ENCODE measurements at places on chromosomes 7 and 10. TPM values are rescaled to one million over a fixed set of nuclear protein-coding genes. Genes with fewer than 3 reads are reported as not detected.

DNA sequence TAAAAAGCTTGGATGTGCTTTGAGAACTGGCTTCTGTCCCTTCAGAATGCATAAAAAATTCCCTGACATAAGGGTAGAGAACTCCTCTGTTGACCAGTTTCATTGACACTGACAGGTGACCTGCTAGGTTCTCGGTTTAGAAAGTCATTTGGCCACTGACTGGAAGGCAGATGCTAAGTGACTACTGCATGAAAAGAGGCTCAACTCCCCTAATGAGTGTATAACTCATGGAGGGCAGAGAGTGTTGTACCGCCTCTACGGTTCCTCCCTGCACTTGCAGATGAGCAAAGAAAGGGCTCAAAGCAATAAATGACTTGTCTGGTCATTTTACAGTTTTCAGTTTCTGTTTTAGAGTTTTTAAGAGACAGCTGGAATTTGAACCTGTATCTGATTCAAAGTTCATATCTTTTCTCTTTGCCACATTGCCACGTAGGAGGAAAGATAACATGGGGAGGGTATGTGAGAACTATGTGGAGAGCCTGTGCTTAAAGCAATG, 2.9 kb upstream of the FGL2 start:
- DNase-seq = no peak

DNA sequence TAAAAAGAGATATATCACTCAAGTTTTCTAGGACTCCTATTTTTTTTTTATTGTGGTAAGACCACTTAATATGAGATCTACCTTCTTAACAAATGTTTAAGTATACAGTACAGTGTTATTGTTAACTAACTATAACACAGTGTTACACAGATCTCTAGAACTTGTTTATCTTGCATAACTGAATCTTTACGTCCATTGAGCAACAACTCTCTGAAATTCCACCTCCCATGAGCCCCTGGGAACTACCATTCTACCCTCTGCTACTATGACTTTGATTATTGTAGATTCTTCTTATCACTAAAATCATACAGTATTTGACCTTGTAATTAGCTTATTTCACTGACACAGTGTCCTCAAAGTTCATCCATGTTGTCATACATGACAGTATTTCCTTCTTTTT, 22.5 kb upstream of the REEP3 start:
- DNase-seq = no peak

- DNase-seq = no peak
These were observed 461.1 kb downstream of the ZNF33B start for GRCh38 chr10:42177077-42177792.

GRCh38 chr10:44927352-44927751, 16.2 kb downstream of the TMEM72 start:
- DNase-seq = no peak

DNA sequence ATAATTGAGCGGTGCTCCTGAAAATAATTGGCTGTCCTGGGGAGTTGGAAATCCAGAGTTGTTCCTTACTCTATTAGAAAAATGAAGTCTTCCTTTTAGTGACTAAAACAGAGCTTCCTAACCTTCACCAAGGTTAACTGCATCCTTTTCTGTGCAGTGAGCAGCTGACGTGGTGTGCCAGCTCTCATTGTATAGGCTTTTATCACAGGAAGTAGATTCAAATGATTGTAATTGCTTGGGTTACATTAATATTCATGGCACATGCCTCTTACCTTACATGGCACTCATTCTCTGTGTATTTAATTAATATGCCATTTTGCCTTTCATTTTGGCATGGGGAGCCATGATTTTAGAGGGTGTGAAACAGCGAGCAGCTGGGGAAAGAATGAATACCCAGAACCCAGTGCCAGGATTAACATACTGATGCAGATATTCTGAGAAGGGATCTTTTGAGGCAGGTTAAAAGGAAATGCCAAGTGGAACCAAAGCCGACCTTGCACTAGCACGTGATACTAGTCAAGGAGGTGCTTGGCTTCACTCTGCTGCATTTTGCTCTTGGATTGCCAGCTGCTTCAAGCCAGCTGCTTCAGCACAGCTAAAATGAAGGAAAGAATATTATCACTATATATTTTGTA, 115.3 kb downstream of the ST7 start:
- DNase-seq = peak; percentile 36

- DNase-seq = no peak
These were observed 23.6 kb upstream of the ZRANB1 start for GRCh38 chr10:124918191-124918830.

Gene TLL2
- 4.4 TPM for total RNA-seq

GRCh38 chr10:369221-369683, 234.0 kb downstream of the ZMYND11 start:
- DNase-seq = no peak

GRCh38 chr10:108597657-108598319, 1325.5 kb downstream of the XPNPEP1 start:
- no peak for DNase-seq

Gene EN2
- total RNA-seq = not detected

GRCh38 chr10:102931643-102932042, 13.5 kb downstream of the CNNM2 start:
- no peak for DNase-seq

Gene CNNM1
- total RNA-seq = 1.6 TPM

- no peak for DNase-seq
These were observed 62.7 kb downstream of the DKK1 start for GRCh38 chr10:52376694-52377354.

Gene GPRIN2
- total RNA-seq = 9.3 TPM

DNA sequence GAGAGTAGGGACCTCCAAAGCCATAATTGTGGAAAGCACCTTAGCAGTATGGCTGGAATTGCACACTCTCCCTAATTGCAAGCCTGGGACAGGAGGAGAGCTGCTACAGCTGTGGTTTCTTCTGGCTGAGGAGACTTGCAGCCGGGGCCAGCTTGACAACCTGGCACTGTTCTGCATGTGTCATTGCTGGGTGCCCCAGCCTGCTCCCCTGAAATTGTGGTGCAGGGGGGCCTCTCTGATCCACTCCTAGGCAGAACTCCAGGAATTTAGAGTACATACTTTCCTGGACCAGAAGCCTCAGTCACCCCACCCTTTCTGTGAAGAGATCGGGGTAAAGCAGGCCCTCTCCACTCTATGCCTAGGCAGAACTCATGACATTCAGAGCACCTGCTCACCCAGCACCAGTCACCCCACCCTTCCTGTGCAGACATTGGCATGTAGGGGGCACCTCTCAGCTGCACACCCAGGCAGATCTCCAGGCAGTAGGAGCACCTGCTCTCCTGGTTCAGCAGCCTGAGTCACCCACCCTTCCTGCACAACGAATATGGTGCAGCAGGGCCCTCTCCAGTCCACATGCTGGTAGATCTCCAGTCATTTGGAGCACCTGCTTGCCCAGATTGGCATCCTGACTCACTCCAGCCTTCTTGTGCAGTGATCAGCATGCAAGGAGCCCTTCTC, 34.4 kb upstream of the DYNC1I1 start:
- no peak for DNase-seq

- no peak for DNase-seq
These were observed 52.9 kb upstream of the IGFBP3 start for GRCh38 chr7:45973725-45974532.

DNA sequence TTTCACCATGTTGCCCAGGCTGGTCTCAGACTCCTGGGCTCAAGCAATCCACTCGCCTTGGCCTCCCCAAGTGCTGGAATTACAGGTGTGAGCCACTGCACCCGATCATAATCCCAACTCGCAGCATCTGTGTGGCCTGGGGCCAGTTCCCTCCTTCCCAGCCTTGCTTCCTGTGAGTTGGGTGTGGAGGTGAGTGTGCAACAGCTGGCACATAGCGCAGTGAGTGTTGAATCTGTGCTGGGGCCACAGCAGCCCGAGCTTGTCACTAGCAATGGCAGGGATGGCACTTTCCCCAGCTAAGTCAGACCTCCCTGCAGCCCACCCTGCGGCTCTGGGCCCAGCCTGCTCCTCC, 12.2 kb downstream of the TMEM184A start:
- DNase-seq = no peak

DNA sequence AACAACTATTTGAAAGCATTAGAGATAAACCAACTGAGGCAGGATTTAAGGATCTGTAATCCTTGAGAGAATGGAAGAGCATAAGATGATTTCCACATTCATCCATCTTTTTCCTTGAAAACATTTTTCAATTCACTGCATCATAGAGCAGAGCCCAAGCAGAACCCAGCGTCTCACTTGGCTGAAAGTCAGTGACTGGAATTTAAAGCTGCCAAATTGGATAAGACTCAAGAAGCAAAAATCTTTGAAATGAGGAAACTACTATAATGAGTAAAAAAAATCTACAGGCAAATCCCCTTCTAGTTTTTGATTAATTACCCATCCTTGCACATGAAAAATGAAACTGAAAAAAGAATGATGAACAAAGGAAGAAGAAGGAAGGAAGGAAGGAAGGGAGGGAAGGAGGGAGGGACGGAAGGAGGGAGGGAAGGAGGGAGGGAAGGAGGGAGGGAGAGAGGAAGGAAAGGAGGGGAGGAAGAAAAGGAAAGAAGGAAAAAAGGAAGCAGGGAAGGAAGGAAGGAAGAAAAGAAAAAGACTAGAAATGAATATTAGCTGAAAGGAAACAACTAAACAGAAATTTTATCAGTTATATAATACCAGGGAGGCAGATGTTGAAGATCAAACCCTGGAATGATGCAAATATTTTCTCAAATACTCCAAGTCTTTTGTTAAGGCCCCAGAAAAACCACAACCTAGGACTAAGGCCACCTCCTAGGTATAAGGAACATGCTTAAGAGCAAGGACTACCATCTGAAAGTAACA, 336.3 kb upstream of the MAGI2 start:
- no peak for DNase-seq

GRCh38 chr7:157235357-157236333, 96.9 kb downstream of the UBE3C start:
- no peak for DNase-seq

DNA sequence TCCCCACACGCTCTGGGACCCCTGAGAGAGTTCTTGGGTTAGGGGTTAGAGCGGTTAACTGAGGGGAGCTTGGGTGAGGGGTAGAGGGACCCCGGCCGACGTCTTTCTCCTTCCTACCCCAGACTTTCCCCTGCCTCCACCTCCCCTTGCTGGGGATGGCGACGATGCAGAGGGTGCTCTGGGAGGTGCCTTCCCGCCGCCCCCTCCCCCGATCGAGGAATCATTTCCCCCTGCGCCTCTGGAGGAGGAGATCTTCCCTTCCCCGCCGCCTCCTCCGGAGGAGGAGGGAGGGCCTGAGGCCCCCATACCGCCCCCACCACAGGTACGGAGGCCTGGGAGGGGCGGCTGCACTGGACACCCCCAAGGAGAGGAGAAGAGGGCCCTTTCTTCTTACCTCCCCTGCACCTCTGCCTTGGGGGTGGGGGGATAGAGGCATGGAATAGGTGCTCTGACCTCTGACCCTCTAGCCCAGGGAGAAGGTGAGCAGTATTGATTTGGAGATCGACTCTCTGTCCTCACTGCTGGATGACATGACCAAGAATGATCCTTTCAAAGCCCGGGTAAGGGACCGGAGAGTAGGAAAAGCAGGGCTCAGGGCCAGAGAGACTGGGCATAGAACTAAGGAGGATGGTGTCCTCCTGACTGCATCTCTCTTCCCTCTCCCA, 1.1 kb downstream of the ZYX start:
- no peak for DNase-seq

GRCh38 chr10:25522294-25522693, 347.5 kb downstream of the GPR158 start:
- no peak for DNase-seq
